ENCODE measurements at places on chromosomes 12 and 14.

DNA sequence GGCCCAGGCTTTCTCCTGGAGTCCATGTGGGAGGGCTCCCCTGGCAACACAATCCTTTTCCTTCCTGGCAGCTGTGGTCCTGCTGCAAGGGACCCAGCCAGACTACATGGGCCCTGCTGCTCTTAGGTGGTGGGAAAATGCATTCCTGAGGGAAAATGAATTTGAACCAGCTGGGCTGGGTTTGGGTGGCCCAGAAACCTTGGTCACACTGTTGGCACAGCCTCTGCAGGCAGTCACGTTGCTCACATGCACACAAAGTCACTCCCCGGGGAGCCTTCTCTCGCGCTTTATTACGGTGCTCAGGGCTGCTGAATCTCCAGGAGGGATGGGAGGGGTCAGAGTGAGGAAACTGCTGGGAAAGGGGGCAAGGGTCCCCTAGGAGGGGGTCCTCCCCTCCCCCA lies 17.2 kb downstream of the PLEKHG3 start:
- peak; percentile 58 for DNase-seq

- no peak for DNase-seq
Measured at GRCh38 chr12:39830852-39831520, 211.4 kb upstream of the ABCD2 start.

GRCh38 chr14:90538716-90539495 lies 142.1 kb downstream of the CALM1 start:
- no peak for DNase-seq

GRCh38 chr12:53938326-53939140 lies at the start of gene HOXC13:
HOXC13 (plus strand) TSS chr12:53938831; CDS start chr12:53938907, 76 bp downstream.
- DNase-seq, result no peak

GRCh38 chr14:56840221-56840620 lies 29.9 kb upstream of the OTX2 start:
- no peak for DNase-seq

All from COR-L47 (cell line).